ENCODE measurements at places on chromosomes 1 and 21.

DNA sequence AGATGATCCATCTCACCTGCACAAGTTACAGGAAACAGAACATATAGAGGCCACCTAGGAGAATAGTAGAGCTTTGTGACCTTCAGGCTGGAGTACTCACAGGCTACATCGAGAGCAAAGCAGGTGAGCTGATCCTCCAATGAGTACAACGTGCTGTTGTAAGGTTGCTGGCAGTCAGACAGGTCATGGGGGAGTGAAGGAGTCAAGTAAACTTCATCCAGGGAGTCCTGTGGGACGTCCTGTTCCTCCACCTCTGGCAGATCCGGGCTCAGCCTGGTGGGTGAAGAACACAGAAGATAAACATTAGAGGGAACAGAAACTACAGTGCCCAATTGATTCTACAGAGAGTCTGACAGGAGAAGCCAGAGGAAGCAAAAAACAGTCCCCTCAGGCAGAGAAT is 62.5 kb downstream of the PRKAB2 start:
- DNase-seq, result no peak

DNA sequence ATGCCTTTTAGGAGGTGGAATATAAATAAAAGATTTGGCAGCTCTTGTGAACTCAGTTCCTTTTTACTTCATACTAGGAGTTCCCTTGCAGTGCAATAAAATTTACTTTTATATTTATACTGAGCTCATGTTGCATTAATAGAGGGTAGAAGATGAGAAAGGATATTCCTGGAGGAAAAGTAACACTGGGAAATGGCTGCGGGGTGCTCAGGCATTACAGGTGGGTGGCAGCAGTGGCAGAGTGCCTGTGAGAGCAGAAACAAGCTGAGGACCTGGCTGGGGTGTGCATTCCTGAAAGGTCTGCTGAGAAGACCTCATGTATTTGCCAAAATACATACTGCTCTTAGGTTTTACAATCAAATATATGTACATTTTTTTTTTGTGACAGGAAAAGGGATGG is 126.9 kb downstream of the COQ8A start:
- no peak for DNase-seq

GRCh38 chr1:237035759-237036158 is 6.2 kb upstream of the RYR2 start:
- no peak for DNase-seq

DNA sequence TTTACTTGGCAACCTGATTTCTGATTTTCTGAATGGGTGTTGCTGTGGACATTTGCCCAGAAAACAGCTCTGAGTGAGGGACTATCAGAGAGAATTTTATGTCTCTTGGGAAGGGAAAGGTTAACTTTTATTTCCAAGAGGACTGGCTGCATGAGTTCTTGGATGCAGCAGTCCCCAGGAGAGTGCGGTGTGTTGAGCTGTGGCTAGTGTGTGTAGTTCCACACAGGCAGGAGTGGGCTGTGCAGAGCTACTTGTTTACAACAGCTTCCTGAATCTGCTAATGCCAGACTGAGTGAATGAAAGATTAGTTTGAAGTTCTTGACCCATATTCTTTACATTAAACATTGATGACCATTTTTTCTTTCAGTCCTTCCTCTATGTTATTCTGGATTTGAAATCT is 41.0 kb upstream of the APOBEC4 start:
- DNase-seq, result no peak

DNA sequence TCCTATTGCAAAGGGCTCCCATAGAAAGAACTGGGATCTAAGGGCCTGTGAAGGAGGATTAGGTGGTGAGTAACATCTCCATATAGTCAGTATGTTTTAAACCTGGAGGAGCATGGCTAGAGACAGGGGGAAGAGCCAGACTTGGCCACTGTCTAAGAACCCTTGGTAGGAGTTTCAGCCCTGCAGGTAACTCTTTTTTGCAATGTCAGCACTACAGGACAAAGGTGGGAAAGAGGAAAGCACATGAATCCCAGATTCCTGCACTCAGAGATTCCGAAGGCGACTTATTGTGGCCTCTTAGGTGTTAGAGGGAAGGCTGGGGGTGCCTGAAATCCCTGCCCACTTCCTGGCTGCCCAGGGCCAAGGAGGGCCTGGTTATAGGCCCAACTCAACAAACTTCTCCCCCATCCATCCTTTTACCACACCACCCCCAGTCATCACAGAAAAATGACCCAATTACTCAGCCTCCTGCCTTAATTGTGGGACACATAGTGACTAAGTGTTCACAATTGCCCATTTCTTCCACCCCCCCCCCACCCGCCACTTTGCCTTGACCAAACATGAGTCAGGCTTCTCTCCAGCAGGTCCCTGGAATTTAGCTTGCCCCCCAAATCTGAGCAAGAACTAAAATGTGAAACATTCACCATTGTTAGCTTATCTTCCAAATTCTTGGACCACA is 1.9 kb upstream of the NTNG1 start:
- DNase-seq, result no peak

DNA sequence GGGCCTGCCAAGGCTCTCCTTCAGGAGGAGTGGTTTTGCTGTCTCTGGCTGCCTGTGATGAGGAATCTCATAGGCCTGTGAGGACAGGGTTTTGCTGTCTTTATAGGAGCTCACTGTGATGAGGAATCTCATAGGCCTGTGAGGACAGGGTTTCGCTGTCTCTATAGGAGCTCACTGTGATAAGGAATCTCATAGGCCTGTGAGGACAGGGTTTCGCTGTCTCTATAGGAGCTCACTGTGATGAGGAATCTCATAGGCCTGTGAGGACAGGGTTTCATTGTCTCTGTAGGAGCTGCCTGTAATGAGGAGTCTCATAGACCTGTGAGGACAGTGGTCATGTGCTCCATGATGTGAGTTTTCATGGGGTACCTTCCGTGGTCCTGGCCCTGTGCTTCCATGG is 29.0 kb downstream of the CLIC6 start:
- no peak for DNase-seq

GRCh38 chr1:80535466-80535865 is 1265.3 kb upstream of the ADGRL2 start:
- DNase-seq, result no peak

- DNase-seq, result no peak
These were observed 66.3 kb downstream of the SETD4 start for GRCh38 chr21:35993875-35994490.

DNA sequence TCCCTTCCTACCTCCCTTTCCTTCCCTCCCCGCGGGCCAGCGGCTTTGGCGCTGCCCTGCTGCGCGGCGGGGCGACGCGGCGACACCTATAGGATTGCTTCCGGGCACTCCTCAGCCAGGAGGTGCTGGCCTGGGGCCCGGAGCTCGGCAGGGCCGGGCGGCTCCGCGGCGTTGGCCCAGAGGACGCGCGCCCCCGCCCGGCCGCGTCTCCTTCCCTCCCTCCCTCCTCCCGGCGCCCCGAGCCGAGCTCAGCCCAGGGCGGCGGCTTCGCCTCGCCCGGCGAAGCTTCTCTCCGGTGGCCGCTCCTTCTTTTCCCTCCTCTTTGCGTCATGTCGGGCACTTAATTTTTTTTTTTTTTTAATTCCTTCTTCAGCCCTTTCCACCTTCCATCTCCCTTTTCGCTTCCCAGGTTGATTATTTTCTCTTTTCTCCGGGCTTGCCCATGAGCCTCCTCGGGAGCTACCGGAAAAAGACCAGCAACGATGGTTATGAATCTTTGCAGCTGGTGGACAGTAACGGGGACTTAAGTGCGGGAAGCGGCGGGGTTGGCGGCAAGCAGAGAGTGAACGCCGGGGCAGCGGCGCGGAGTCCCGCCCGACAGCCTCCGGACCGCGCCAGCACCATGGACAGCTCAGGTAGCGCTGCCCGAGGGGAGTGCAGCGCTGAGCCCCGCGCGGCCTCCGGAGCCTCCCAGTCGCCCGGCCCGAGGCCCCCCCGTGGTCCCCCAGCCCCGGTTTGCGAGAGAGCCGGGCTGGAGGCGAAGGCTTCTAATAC is at the start of gene DNAJC6:
Gene DNAJC6, plus strand, starts transcription at position 240 of the 774 bp plus-strand sequence. Its CDS starts 203 bp downstream, at position 443.
- DNase-seq, result no peak

DNA sequence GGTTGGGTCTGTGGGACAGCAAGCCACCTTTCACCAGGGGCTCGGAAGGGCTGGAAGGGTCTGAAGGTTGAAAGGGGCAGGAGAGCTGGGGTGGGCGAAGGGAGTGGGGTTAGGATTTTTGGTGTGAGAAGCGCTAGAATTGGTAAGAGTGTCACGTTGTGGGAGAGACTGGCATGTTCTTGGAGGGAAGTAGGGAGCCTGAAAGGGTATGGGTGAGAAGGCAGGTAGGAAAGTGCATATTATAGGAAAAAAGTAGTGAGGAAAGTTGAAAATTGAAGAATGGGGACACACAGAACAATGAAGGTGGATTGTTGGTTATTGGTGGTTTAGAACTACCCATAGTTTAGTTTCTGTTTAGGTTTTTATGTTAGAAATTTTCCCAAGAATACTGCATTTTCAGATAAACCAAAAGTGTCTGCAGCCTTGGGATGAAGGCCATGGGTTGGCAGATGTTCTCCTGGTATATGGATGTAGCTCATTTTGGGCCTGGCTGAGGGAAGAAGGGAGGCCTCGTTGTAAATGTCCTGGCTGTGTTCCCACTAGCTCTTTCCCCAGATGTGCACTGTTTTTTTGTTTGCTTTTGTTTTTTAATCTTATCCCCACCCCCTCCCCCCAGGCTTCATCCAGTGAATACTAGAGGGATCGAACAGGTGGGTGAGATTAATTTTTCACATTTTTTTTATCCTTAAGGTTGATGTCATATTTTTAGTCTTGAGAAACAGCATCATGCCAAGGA is 1.2 kb downstream of the LRRC42 start:
- no peak for DNase-seq

DNA sequence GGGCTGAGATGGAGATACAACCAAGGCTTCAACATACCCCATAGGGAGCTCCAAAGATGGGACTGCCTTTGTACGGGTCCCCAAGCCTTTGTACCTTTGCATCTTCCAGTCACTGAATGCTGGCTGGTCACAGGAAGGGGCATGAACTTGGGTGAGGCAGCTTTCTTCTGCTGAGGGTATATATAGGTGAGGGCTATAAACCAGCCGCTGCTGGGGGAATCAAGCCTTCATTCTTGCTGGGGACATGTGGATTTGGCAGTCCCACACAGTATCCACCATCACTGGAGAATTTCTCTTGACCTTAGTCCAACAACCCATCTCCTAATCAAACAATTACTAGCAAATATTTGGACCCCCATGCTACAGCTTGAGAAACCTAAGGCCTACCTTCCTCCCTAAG is 61.7 kb downstream of the CCDC185 start:
- DNase-seq, result no peak

GRCh38 chr1:91567583-91567982 is 66.9 kb downstream of the CDC7 start:
- DNase-seq, result no peak

DNA sequence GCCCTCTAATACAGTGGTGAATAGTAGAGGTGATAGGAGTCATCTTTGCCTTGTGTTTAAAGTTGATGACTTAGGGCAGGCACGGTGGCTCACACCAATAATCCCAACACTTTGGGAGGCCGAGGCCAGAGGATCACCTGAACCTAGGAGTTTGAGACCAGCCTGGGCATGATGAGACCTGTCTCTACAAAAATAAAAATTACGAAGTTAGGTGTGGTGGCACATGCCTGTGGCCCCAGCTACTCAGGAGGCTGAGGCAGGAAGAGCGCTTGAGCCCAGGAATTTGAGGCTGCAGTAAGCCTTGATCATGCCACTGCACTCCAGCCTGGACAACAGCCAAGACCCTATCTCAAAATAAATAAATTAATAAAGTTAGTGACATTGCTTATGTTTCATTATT is 26.6 kb downstream of the CAPZA1 start:
- DNase-seq, result no peak

GRCh38 chr1:64469116-64469976 is 583 bp upstream of the CACHD1 start:
- DNase-seq, result no peak

GRCh38 chr1:42206164-42206563 is 41.6 kb upstream of the GUCA2A start:
- DNase-seq, result no peak

GRCh38 chr1:110596312-110596711 is 9.8 kb downstream of the KCNA2 start:
- DNase-seq, result no peak

DNA sequence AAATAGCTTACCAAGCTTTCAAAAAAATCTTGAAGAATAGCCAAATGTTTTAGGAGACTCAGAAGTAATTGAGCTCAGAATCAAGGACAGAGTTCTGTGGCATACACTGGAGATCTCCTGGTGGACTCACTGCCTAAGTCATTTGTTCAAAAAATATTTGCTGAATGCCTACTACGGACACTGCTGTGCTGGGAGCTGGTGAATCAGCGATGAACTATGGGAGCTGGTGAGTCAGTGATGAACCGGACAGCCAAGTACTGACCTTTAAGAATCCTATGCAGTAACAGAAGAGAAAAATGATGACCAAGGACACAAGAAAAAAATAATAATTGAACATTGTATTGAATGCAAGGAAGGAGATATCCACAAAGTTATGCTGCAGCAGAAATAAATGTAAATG is 717.9 kb upstream of the CXADR start:
- no peak for DNase-seq

GRCh38 chr1:94526152-94526980 is 15.2 kb downstream of the F3 start:
- no peak for DNase-seq

- no peak for DNase-seq
These were observed 8.7 kb downstream of the IER5 start for GRCh38 chr1:181097242-181097641.

- DNase-seq, result no peak
These were observed 2.4 kb upstream of the LIPI start for GRCh38 chr21:14213164-14213563.

- DNase-seq, result no peak
These were observed 3.3 kb upstream of the LSM10 start for GRCh38 chr1:36400825-36401601.

DNA sequence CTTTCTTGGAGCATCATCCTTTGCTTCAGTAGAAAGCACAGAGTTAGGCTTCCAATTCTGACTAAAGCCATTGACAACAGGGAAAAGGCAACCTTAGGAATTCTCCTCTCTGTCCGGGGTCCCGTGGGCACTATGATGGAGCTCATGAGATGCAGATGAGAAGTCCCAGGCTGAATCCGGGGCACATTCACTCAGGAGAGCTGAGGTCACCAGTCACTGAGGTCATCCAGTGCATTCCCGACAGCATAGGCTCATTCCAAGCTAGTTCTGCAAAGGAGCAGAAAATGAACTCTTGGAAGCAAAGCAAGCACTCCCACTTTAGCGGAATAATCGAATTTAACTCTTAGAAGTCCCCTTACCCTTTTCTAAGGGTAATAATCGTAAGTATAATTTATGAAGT is 6.8 kb downstream of the CR1 start:
- no peak for DNase-seq

GRCh38 chr1:245365095-245366020 is 210.6 kb downstream of the KIF26B start:
- DNase-seq, result no peak

GRCh38 chr1:81432059-81432458 is 368.7 kb upstream of the ADGRL2 start:
- DNase-seq, result no peak

DNA sequence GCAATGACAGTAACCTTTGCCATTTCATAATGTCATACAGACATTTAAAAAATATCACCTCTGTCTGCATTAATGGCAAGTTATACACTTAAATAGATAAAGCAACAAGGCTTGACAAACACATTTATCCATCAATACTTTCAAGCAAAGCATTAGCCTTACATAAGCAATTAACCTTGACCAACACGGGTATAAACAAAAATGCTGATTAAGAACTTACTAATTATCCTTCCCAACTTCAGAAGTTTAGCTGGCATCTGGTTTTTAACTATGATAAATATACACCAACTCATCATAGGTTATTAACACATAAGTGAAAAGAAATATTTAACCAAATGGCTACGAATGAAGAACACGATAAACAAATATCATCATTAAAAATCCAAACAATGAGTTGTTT is 188.5 kb downstream of the SMYD3 start:
- no peak for DNase-seq

Data from RPMI8226 (cell line).